Left ventricle myocardium superior (tissue), 1 donor: ENCODE measurements at places on chromosomes 12 and 14. TPM values are rescaled to one million over a fixed set of nuclear protein-coding genes. Genes with fewer than 3 reads are reported as not detected.

DNA sequence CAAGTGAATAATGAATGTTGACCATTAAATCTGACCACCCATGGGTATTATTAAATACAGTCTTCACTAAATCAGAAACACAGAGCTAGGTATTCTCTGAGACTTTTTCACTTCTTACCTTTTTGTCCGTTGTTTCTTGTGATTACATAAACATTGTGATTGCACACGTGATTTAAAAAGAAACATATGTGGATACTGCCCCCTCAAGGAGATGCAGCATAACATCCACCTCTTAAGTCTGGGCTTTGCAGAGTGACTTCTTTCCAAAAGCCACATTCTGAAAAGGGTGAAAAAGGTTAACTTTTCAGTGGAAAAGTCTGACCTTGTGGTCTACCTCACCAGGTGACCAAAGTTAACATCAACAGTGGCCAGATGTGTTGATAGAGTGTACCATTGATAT, 185.5 kb upstream of the FAR2 start:
- DNase-seq: no peak

- peak; percentile 24 for DNase-seq
Observed at GRCh38 chr12:40691913-40692764, at the start of gene CNTN1. Gene CNTN1 (plus strand): TSS chr12:40692439.

DNA sequence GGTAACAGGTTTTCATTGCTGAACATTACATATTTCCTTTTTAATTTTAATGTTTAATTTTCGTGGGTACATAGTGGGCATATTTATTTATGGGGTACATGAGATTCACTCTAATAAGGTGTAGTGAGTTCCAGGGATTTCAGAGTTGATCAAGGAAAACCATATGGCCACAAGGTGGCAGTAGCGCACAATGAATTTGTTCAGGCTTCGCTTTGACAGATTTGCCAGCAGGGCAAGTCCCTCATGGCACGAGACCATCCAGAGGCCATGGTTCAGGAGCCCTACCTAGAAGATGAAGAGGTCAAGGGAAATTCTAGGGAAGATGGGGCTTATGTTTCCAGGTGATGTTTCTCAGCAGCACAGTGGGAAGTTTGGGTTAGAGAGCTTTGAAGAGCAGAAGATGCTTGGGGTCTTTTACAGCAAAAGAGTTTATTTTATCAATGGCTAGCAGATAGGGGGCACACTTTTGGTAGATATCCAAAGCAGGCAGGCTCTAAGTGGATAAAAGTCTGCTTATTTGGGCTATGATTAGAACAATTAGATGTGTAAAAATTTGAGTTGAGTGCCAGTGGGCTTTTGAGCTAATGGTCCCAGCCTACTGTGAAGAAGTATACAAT, 1004.4 kb downstream of the AACS start:
- DNase-seq: no peak

GRCh38 chr12:131223791-131224225, 270.1 kb downstream of the ADGRD1 start:
- no peak for DNase-seq

GRCh38 chr14:74935360-74935680, 12.3 kb upstream of the RPS6KL1 start:
- DNase-seq: no peak

- no peak for DNase-seq
Observed at GRCh38 chr12:42643881-42644579, 54.5 kb upstream of the PRICKLE1 start.

DNA sequence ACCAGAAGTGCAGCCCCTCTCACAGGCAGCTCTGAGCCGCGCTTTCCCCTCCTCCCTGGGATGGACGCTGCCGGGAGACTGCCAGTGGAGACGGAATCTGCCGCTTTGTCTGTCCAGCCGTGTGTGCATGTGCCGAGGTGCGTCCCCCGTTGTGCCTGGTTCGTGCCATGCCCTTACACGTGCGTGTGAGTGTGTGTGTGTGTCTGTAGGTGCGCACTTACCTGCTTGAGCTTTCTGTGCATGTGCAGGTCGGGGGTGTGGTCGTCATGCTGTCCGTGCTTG, 12.3 kb upstream of the TAMALIN start:
- DNase-seq: no peak

- no peak for DNase-seq
Observed at GRCh38 chr12:45988264-45988663, 2.1 kb downstream of the SCAF11 start.

DNA sequence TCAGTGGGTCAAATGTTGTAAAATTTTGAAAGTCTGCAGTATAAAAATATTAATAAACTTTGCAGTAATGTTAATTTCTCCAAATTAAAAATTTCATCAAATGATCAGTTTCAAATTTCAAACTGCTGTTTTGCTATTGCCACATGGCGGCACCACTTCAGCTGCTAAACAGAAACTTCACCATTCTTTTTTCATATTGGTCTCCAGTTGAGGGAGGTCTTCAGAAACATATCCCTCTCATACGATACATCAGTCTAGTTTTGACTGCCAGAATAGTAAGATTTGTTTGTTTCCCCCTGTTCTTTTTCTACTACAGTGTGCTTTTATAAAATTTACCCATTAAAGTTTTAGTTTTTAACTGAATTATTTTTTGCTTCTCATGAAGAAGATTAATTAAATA, 4.2 kb upstream of the TRHDE start:
- no peak for DNase-seq

DNA sequence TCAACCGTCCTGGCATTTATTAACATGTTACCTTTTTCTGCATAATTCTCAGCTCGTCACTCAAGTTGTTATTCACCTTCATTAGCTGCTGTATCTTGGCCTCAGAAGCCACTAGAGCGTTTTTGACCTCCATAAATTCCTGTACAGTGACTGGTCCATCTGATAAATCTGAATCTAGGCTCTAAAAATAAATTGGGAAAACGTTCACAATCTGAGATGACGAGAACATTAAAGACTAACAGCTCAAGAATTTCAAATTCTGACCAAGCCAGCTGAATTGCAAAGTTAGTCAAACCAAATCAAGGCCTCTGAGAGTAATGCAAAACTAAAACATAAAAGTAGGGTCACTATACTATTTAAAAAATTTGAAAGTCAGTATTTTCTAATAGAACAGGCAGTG, 45.0 kb downstream of the GIT2 start:
- DNase-seq: no peak

- no peak for DNase-seq
Observed at GRCh38 chr12:117000316-117000715, 89.6 kb downstream of the FBXW8 start.

DNA sequence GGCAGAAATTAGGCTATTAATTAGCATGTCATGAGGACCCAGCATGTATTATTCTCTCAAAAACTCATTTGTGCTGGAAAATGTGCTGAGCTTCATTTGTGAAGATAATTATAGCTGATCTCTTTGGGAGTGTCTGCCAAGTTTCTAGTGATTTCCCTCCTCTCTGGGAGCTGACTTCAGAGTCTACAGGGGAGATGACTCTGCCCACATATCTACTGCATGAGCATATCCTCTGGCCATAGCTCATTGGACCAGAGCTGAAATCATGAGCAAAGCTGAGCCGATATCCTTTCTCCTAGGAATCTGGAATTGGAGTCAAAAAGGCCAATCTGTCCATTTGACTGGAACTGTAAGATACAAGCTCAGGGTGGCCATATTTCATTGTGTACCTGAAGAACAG, 5.9 kb downstream of the CCDC198 start:
- no peak for DNase-seq

- DNase-seq: no peak
Observed at GRCh38 chr14:69822456-69822855, 25.4 kb upstream of the SLC10A1 start.

GRCh38 chr12:54051026-54051842, 2.4 kb upstream of the HOXC4 start:
- no peak for DNase-seq

GRCh38 chr14:52080808-52081755, 12.2 kb upstream of the NID2 start:
- no peak for DNase-seq

- no peak for DNase-seq
Observed at GRCh38 chr14:89767861-89768268, 186.7 kb downstream of the EFCAB11 start.

DNA sequence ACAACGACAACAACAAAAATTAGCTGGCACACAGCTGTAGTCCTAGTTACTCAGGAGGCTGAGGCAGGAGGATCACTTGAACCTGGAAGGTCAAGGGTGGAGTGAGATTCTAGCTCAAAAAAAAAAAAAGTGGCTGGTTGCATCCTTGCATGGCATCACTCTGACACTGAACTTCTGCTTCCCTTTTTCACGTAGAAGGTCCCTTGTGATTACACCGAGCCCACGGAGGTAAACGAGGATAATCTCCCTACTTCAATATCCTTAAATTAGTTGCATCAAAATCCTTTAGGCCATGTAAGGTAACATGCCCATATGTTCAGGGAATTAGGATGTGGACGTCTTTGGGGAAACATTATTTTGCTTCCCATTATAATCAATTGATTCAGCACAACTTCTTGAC, 4.0 kb upstream of the PPP4R4 start:
- DNase-seq: no peak

DNA sequence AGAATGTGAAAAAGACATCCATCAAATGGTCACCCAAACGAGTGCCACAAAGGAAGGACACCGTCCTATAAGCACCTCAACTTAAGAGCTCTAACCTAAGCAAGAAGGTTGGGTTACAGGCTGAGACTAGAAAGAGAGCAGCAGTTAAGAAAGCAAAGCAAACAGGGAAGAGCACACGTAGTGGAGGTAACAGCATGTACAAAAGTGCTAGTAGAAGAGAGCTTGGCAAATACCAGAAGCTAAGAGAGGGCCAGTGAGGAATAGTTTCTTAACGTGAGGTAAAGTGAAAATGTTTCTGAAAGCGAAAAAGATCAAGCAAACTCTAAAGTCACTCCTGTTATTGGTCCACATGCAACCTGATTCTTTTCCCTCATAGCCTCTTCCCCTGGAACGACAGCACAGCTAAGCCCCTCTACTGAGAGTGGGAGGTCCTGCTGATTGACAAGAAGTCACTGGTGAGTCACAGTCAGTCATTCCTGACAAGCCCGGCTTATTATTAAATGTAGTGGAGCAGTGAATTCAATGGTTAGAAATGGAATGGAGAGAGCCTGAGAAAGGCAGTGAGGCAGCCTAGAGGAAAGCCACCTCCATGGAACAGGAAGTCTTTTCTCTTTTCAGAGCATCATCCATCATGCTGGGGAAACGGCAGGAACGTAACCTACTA, 204.4 kb downstream of the SLC25A21 start:
- DNase-seq: no peak

- DNase-seq: no peak
Observed at GRCh38 chr12:93006471-93007208, 77.5 kb upstream of the EEA1 start.

GRCh38 chr12:20748198-20748597, 53.1 kb downstream of the SLCO1C1 start:
- no peak for DNase-seq

DNA sequence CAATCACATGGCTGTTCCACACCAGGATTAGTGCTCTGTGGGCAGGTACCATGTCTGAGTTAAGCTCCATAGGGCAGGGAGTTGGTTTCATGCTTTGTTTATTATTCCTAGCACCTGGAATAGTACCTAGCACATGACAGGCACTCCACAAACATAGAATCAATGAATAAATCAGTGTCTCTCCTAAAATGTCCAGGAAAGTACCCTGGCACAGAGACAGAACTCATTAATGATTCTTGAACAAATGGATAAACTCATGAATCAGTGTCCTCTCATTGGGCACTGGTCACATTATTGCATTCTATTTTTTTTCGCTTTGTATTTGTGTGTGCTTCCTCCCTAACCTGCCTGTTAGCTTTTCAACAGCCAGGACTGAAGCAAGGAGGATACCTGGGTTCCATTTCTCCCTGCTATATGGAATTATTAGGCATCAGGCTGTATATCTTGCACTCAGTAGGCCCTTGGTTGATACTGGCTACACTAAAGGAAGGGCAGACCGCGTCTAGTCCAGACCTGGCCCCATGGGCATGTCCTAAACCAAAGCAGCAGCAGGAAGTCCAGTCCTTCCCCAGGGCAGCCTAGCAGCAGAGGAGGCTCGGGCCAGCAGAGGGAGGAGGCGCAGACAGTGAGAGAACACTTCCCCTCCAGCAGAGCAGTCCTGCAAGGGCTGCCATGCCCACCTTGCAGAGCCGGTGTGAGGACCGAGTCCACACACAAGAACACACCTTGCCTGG, 18.4 kb downstream of the HDAC7 start:
- peak; percentile 65 for DNase-seq

DNA sequence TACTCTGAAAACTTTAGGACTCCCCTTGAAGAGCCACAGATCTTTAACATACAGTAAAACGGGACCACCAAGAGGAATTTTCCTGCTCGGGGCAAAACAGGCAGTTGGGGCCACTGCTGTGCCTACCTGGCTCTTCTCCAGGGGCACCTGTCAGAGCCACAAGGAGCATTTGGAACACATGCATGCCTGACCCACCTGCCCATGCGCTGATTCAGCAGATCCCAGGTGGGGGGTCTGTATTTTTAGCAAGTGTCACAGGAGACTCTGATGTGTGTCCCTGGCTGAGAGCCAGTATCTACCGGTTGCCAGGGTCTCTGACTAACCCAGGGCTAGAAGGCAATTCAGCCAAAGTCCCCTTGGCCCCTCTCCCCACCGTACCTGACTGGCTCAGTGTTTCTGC, 6.5 kb downstream of the CTDSP2 start:
- no peak for DNase-seq

- no peak for DNase-seq
Observed at GRCh38 chr14:39488600-39488999, 56.4 kb upstream of the FBXO33 start.

DNA sequence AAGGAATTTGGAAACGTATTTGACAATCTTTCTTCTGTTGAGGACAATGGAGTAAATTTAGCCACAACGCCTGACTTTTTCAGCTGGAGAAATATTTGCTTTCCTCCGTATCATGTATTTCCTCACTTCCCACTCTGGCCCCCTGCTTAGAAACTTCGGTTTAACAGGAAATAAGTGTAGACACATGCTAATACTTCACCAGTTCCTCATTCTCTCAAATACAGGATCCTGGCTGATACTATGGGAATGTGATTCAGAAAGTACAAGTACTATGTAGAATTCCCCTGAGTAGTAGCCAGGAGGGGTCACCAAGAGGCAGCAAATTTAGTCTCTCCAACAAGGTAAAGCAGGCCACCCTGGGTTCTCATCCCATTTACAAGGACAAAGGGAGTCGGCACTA, 58.0 kb downstream of the FAR2 start:
- DNase-seq: no peak

- no peak for DNase-seq
Observed at GRCh38 chr12:40034156-40034555, 71.7 kb downstream of the SLC2A13 start.

GRCh38 chr12:104599272-104600035, 142.7 kb downstream of the CHST11 start:
- no peak for DNase-seq

GRCh38 chr14:96582411-96582961, 80.3 kb downstream of the PAPOLA start:
- no peak for DNase-seq

SSTR1 gene
- total RNA-seq: 0.37 TPM

TGM1 gene
- total RNA-seq: 2.7 TPM

DAO gene
- total RNA-seq: not detected

PIANP gene
- 0.25 TPM for total RNA-seq

GSC gene
- 0.20 TPM for total RNA-seq

VRTN gene
- total RNA-seq: not detected

DUSP16 gene
- total RNA-seq: 12.9 TPM

EIF2S3B gene
- not detected for total RNA-seq

OR6C74 gene
- not detected for total RNA-seq
